ENCODE measurements at places on chromosomes 4 and X.
A peak's percentile ranks its signal among the peaks of the same experiment; 100 is the strongest.

GRCh38 chr4:32847461-32847860 lies 2127.3 kb downstream of the PCDH7 start:
- DNase-seq = no peak

GRCh38 chrX:10932842-10933440 lies 178.2 kb upstream of the HCCS start:
- no peak for DNase-seq

DNA sequence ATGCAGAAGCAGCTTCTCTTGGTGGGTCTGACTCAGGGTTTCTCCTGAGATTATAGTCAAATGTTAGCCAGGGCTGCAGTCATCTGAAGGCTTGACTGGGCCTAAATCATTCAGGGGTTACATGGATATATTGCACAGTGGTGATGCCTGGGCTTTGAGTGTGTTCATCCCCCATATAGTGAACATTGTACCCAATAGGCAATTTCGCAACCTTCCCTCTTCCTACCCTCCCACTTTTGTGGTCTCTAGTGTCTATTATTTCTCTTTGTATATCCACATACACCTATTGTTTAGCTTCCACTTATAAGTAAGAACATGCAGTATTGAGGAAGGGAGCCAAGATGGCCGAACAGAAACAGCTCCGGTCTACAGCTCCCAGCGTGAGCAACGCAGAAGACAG lies 90.3 kb upstream of the CAMK2D start:
- DNase-seq = no peak

DNA sequence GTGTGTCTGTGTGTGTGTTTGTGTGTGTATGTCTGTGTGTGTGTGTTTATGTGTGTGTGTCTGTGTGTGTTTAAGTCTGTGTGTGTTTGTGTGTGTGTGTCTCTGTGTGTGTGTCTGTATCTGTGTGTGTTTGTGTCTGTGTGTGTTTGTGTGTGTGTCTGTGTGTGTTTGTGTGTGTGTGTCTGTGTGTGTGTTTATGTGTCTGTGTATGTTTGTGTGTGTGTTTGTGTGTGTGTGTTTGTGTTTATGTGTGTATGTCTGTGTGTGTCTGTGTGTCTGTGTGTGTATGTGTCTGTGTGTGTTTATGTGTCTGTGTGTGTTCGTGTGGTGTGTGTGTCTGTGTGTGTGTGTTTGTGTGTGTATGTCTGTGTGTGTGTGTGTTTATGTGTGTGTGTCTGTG lies 11.4 kb downstream of the IL9R start:
- DNase-seq = no peak

DNA sequence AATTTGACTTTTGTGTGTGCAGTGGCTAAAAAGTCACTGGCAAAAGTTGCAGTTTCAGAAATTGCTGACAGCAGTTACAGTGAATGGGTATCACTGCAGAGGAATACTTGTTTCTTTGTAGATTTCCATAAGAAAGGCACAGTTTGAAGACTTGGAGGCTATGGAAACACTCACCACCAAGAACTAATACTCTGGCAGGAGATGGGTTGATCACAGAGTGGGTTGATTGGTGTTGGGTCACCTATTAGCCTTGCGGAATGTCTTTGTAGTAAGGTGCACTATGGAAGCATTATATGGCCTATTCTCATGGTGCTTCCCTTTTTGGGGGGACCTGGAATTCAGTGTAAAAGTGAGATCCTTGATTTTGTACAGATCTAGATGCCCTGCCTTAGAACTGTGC lies 502.8 kb downstream of the CFAP47 start:
- DNase-seq = no peak

DNA sequence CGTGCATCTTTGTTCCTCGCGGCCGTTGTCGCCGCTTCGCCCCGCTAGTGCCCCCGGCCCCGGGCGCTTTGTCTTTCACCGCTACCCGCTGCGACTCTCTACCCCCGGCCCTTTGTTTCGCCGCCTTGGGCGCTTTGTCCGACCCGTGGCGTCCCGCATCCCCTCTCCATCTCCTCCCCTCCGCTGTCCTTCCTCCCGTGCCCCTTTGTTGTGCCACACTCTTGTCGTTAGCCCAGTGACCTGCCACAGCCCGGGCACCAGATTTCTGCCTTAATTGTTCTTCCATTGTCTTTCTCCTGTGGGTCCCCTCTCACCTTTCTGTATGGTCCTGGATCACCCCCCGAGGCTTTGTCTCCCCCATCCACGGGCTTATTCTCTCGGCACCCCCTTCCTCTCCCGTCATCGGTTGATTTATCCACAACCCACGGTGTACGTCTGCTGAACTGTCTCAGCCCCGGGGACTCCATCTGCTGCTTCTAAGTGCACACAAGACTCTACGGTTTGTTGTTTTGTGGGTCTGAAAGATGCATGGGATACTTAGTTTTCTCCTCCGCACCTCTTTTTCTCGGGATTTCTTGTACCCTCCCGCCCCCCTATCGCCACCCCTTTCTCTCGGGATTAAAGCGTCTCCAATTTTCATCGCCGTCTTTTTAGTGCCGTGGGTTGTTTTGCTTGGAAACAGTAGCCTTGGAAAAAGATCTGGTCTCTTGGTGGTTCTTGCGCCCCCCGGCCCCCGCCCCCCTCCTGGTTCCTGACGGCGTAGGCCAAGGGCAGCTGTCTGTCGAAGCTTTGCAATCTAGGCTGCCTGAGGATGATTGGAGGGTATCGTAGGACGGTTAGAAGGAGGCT lies 783 bp downstream of the RBPJ start:
- peak; percentile 45 for DNase-seq

- DNase-seq = no peak
Measured at GRCh38 chrX:9906919-9907318, 60.2 kb upstream of the CLDN34 start.

GRCh38 chrX:7132335-7133049 lies 15.0 kb upstream of the STS start:
- peak; percentile 41 for DNase-seq

GRCh38 chr4:107834241-107834794 lies 9.6 kb downstream of the SGMS2 start:
- DNase-seq = no peak

- peak; percentile 63 for DNase-seq
Measured at GRCh38 chrX:11437642-11438379, 144.6 kb downstream of the AMELX start.

DNA sequence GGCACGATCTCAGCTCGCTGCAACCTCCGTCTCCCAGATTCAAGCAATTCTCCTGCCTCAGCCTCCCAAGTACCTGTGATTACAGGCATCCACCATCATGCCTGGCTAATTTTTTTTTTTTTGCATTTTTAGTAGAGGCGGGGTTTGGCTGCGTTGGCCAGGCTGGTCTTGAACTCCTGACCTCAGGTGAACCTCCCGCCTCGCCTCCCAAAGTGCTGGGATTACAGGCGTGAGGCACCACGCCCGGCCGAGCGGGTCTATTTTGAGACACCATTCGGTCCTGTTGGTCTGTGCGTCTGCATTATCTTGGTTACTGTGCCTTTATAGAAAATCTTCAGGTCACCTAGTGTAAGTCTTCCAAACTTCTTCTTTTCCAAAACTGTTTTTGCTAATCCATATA lies 21.7 kb upstream of the RGS12 start:
- DNase-seq = peak; percentile 9
